ENCODE measurements at places on chromosomes 13 and 19.

DNA sequence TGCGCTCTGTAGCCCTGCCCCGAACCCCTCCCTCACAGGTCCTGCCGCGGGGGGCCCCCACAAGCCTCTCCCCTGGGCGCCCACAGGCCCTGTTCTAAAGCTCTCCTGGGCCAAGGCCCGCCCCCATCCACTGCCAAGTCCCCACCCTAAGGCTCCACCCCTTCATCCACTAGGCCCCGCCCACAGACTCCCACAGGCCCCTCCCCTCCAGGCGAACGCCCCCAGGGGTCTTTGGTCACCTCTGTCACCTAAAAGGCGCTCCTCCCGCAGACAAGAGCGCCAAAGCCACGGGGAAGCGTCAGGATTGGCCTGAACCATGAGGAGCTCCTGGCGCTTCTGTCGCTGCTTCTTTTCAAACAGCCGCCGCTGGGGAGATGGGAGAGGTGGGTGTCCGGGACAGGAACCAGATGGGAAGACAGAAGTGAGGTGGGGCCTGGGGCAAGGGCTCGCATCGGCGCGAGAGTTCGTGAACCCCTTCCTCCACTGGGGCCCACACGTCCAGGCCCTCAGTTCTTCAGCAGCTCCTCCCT is 2.3 kb downstream of the TULP2 start:
- DNase-seq: no peak

- DNase-seq: no peak
Measured at GRCh38 chr19:11164879-11165406, 9.4 kb upstream of the SPC24 start.

DNA sequence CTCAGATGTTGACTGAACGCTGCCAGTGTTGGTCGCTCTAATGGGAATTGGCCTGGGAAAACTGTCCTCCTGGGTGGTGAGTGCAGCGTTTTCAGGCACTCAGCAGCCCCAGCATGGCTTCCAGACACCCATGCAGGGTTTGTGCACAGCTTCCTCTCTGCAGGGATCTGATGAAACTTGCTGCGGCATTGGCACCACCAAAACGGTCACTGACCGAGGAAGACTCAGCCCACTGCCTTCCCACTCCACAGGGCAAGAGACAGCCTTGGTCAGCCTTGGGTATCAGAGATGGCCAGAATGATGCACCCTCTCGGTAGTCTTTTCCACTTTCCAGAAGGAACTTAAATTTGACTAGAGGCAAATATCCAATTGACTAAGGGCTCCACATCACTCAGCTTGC is 398.9 kb downstream of the IRS2 start:
- no peak for DNase-seq

GRCh38 chr19:50501186-50501567 is 9.8 kb downstream of the JOSD2 start:
- no peak for DNase-seq

- no peak for DNase-seq
Measured at GRCh38 chr13:85536706-85537105, 262.5 kb downstream of the SLITRK6 start.

DNA sequence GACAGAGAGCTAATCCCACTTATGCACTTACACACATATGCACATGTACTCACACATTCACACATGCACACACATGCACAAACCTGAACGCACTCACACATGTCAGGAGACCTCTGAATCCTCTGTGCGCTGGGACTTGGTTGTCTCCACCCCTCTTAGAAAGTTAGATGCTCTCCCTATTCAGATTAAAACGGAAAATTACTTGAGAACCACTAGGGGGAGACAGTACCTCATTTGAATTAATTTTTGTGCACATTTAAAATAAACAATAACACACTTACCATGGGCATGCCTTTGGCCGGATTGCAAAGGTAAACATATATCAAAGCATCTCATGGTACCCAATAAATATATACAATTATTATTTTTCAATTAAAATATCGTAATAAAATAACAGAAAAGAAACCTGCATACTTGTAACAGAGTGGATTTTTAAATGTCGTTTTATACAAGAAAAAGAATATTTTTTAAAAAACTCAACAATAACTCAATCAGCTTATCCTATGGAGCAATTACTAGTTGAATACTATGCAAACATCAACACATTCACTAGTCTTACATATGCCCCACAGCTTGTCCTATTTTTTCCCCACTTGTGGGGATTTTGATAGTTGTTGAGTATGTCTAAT is 9.5 kb upstream of the LILRB4 start:
- DNase-seq: no peak

GRCh38 chr13:80894917-80895316 is 554.0 kb upstream of the SPRY2 start:
- DNase-seq: no peak

GRCh38 chr19:16373079-16373478 is 48.5 kb downstream of the KLF2 start:
- no peak for DNase-seq

GRCh38 chr13:99528547-99528946 is 27.3 kb downstream of the TM9SF2 start:
- DNase-seq: no peak

GRCh38 chr13:65553096-65553727 is 1676.9 kb downstream of the PCDH9 start:
- no peak for DNase-seq

DNA sequence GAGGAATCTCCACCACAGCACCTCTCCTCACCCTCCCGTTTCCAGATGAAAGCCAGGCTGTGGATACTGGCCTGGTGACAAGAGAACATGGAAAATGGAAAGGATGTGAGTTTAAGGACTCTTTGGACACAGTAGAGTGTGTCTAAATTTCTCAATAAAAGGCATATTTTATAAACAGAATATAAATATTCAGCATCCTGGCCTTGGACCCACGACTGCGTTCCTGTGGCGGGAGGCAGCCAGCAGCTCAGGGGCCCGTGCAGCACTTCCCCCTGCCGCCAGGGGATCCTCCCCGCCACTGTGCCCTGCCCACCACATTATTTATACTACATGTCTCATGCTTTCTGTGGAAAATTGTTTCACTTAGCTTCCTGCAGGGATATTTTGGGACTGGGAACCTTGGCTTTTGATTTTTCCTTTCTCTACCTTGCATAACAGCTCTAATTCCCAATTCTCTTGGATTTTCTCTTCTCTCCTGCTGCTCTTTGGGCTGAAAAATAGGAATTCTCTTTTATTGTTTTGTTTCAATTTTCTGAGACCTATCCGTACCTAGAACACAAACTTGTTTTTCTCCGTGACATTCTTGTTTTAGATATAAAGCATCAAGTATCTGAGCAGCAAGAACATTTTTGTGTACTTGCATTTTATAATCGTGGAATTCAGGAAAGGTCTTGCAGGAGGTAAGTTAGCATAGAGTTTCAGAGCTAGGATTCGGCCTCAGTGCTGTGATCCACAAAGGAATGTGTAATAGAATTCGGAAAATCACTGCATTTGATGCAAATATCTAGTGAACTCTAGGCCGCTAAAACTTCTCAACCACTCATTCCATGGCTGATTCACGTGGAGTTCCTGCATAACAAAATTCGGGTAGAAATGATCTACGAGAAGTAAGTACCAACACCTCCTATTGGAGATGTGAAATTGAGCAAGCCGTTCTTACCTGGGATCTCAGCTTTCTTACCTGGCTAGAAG is 107.7 kb upstream of the SPATA13 start:
- DNase-seq: no peak

- no peak for DNase-seq
Measured at GRCh38 chr13:23445794-23446193, 12.3 kb upstream of the SACS start.

DNA sequence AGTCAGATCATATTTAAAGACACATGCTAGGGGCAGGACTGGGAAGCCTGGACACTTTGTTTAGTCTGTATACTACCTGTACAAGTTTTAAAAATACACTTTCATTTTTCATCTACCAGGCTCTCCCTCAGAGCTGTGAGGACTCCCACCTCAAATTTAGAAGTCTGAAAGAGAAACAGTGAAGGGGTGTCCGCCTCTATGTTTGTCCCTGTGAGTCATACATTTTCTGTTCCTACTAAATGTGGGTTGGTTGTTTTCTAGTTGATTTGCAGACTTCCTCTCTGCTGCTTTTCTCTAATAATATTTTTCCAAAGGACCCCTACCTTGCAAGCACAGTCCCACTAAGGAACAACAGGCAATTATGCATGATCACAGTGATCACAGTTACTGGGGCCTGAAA is 110.5 kb downstream of the ENOX1 start:
- no peak for DNase-seq

- peak; percentile 67 for DNase-seq
Measured at GRCh38 chr19:48511800-48512503, at the start of gene LMTK3. LMTK3 (minus strand) TSS chr19:48511835; CDS start chr19:48511576, 259 bp downstream.

DNA sequence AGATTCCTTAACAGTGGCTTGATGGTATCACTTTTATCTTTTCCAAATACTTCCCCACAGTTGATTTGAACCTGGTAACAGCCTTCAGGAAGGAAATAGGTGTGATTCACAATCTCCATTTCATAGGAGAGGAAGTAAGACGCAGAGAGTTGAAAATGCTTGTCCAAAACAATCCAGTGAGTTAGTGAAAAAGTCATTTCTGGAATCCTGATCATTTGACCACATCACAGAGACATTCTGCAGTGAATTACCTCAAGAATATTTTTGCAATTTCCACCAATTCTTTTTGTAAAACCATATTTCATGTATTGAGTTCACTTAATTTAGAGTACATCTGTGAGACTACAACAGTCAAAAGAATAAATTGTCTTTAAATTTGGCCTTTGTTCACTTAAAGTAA is 292.8 kb downstream of the DCLK1 start:
- DNase-seq: no peak

GRCh38 chr13:35659796-35660195 is 183.3 kb upstream of the MAB21L1 start:
- no peak for DNase-seq

DNA sequence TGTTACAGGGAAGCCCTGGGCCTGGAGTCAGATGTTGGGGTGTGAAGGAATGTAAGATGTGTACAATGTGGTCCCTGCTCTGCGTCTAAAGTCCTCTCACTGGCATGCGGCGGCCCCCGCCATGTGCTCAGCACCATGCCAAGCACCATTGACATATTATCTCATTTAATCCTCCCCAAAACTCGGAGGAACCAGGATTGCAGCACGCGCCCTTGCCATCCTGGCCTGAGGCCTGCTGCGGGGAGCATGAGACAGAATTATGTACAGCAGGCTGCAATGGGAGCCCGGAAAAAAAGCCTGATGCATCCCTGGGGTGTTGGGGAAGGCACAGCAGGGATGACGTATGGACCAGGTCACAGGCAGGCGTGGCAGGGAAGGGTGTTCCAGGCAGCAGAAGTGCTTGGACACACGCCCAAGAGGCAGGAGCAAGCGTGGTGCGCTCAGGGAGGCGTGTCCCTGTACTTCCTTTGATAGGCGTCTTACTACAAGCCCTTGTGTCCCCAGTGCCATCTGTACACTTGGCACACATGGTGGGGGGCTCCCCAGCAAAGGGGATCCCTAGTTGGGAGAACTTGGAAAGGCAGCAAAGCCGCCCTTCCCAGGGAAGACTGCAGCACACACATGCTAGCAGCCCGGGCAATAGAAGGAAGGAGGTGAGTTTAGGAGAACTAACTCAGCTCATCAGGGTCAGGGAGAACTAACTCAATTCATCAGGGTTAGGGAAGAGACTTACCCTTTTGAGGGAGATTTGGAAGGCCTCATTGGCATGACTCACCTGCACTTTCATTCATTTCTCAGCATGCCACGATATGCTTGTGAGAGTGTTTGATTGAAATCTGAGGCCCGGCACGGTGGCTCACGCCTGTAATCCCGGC is 3.4 kb downstream of the EVI5L start:
- no peak for DNase-seq

- no peak for DNase-seq
Measured at GRCh38 chr13:72164811-72165210, 297.8 kb upstream of the DACH1 start.

DNA sequence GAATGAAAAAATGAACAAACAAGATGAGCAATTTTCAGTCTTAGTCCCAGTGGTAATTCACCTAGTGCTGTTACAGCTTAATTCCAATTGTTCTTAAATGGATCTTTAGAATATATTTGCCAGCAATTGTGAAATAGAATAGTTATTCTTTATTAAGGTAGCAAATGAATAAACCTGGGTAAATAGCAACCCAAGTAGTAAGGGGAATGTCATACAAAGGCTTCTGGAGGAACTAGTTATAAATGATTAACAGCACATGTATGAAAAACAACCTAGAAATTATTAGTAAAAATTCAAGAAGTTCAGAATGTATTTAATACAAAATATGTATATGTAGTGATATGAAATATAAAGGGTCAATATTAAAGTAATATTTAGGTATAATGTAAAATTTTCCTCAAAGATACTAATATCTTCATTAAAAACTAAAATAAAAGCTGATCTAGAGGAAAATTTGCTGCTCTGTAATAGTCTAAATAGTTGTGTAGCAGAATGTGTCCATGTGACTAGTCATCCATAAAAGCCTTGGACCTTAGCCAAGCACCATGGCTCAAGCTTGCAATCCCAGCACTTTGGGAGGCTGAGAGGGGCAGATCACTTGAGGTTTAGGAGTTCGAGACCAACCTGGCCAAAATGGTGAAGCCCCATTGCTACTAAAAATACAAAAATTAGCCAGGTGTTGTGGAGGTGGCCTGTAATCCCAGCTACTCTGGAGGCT is 535.9 kb upstream of the ATXN8OS start:
- no peak for DNase-seq

GRCh38 chr13:63636316-63636993 is 2220.8 kb upstream of the PCDH20 start:
- DNase-seq: no peak

GRCh38 chr19:20558011-20558410 is 7.6 kb downstream of the ZNF737 start:
- no peak for DNase-seq

GRCh38 chr13:30569901-30570576 is 47.7 kb upstream of the USPL1 start:
- DNase-seq: no peak

GRCh38 chr19:19460761-19461265 is 54.5 kb downstream of the TSSK6 start:
- DNase-seq: no peak

- DNase-seq: no peak
Measured at GRCh38 chr13:73287831-73288230, 229.0 kb downstream of the KLF5 start.

DNA sequence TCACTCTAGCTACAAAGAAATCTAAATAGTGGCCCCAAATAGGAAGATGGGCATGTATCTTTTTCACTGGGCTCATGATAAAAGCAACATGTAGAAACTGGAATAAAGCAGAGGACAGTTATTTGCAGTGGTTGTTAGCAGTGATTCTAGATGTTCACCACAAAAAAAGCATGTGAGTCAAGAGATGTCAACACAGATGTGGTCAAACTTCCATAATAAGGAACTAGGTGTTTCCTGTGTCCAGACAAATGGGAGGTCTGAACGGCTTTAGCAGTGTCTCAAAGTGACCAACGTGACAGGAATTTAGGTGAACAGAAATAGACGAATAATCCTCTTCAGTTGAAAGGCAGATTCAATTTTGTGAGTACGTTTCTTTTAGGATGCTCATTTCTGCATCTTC is 162.7 kb downstream of the TBC1D4 start:
- no peak for DNase-seq

DNA sequence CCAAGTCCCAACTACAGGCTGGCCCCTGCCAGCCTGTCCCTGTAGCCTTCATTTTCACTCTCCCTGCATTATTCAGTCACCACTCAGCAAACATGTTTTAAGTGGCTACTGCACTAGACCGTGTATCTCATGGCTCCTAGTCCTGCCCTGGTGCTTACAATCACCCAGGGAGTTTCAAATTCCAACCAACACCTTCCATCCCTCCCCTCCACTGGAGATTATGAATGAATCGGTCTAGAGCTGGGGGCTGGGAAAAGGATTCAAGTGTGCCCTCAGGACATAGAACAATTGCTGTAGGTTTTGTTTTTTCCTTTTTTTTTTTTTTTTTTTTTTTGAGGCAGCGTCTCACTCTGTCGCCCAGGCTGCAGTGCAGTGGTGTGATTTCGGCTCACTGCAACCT is 15.0 kb upstream of the TNFAIP8L1 start:
- no peak for DNase-seq
